ENCODE measurements at places on chromosomes 5 and 9. TPM values are rescaled to one million over a fixed set of nuclear protein-coding genes. Genes with fewer than 3 reads are reported as not detected.
A peak's percentile ranks its signal among the peaks of the same experiment; 100 is the strongest.

GRCh38 chr9:35357116-35357515, 132.8 kb upstream of the RUSC2 start:
- no peak overlapping the region for H3K4me3 ChIP-seq
- no peaks in the 10 kb centered on the region for H3K27me3 ChIP-seq
- no peak overlapping the region for H3K27ac ChIP-seq
- DNase-seq = no peak

- H3K27me3 ChIP-seq = peaks cover 2% of the 10 kb centered on the region
- H3K4me1 ChIP-seq = no peaks in the 10 kb centered on the region
- DNase-seq = no peak
- H3K36me3 ChIP-seq = no peaks in the 10 kb centered on the region
- no peak overlapping the region for H3K4me3 ChIP-seq
Measured at GRCh38 chr9:70679845-70680244, 265.4 kb upstream of the KLF9 start.

DNA sequence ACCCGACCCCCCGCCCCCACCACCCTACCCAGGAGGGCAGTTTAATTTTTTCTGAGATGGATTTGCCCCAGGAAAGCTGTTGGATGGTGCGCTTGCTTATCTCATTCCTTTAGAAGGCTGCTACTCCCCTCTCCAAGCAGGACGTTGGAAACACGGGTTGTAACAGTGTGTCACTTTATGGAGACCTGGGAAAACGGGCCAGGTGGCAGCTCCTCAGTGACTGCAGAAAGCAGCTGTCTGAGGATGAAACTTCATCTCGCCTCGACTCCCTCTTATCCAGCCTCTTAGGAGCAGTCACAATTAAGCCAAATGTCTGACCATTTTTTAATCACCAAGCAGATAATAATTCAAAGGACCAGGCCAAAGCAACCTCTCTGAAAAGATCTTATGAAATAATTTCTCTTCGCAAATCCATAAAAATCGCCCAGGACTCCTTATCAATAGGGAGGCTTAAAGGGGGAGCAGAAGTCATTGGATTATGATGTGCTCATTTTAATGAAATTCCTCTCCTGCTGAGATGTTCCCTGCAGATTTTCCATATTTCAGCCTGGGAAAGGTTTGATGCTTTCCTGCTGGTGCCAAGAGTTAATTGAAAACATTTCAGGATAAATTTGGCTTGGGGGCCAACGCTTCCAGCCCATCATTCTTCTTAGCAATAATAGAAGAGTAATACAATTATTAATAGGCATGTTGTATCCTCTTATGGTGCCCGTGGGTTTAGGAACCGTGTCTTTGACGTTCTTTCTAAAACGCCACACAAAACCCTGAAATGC, 26.0 kb downstream of the GAS1 start:
- no peak overlapping the region for H3K27ac ChIP-seq
- DNase-seq = no peak
- H3K36me3 ChIP-seq = no peaks in the 10 kb centered on the region
- H3K4me1 ChIP-seq = no peaks in the 10 kb centered on the region
- H3K4me3 ChIP-seq = no peak overlapping the region
- H3K27me3 ChIP-seq = peaks cover 21% of the 10 kb centered on the region

GRCh38 chr5:73201547-73202513, 28.8 kb downstream of the TMEM174 start:
- H3K4me3 ChIP-seq = no peak overlapping the region
- peak; percentile 81 for DNase-seq
- H3K27ac ChIP-seq = no peak overlapping the region
- H3K36me3 ChIP-seq = no peaks in the 10 kb centered on the region
- H3K4me1 ChIP-seq = peaks cover 3% of the 10 kb centered on the region

DNA sequence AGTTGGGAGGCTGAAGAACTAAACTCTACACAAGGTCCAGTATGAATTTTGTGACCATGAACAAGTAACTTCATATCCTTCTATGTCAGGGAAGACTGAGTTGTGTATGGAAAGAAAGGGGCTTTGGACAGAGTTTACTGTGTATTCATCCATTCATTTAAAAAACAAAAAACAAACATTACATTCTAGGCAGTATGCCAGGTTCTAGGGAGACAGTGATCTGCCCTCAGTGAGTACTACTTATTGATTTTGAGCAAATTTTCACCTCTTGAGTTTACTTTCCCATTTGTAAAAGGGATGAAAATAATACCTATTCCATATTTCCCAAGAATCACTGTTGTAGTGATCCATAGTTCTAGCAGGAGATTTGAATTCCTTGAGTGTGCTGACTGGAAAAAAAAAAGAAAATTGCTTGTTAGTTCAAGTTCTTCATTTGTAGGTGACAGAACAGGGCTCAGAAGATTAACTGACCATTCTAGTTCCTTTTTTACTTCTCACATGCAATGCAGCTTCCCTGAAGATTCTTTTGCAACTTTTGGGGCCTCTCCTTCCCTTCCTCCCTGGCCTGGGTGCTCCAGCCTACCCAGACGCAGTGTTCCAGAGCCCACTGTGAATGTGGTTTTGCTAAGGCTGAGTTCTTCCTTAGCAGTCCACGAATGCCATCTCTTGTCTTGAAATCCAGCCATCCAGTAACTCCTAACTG, 2.6 kb upstream of the GAPVD1 start:
- H3K4me3 ChIP-seq = no peak overlapping the region
- H3K27ac ChIP-seq = no peak overlapping the region
- H3K27me3 ChIP-seq = peaks cover 2% of the 10 kb centered on the region
- DNase-seq = no peak

GRCh38 chr5:173573126-173573960, 43.1 kb downstream of the BOD1 start:
- peaks cover 23% of the 10 kb centered on the region for H3K27me3 ChIP-seq
- no peak overlapping the region for H3K4me3 ChIP-seq
- H3K36me3 ChIP-seq = peaks cover 2% of the 10 kb centered on the region
- H3K4me1 ChIP-seq = no peaks in the 10 kb centered on the region
- H3K27ac ChIP-seq = no peak overlapping the region
- peak; percentile 74 for DNase-seq

DNA sequence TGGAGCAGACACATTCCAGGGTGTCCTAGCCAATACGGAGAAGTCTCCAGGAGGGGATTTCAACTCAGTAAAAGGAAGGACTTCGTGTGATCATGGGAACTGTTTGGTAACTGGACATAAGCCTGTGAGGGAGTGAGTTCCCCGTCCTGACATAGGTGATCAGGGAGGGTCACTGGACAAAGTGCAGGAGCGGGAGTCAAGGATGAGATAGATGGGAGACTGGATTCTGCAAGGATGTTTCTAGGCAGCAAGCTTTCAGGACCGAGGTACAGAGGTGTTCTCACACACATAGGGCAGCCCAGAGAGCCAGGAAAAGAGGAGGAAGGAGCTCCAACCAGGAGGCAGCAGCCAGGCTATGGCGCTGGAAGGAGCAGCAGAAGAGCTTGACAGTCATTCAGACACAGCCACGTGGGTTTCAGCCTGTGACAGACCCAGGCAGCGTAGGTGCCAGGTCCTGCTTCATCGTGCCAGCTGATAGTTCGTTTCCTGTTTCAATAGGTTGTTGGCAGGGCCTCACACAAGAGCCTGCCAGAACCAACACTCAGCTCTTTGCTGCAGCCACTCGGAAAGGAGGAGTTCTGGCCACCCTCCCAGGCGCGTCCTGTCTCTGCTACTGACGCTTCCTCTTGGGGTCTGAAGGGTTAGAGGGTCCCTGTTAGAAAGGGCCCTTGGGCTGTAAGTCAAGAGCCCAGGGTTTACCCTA, 84.1 kb downstream of the AMBP start:
- peak; percentile 24 for DNase-seq
- no peak overlapping the region for H3K4me3 ChIP-seq
- no peaks in the 10 kb centered on the region for H3K36me3 ChIP-seq
- no peaks in the 10 kb centered on the region for H3K27me3 ChIP-seq
- no peak overlapping the region for H3K27ac ChIP-seq

DNA sequence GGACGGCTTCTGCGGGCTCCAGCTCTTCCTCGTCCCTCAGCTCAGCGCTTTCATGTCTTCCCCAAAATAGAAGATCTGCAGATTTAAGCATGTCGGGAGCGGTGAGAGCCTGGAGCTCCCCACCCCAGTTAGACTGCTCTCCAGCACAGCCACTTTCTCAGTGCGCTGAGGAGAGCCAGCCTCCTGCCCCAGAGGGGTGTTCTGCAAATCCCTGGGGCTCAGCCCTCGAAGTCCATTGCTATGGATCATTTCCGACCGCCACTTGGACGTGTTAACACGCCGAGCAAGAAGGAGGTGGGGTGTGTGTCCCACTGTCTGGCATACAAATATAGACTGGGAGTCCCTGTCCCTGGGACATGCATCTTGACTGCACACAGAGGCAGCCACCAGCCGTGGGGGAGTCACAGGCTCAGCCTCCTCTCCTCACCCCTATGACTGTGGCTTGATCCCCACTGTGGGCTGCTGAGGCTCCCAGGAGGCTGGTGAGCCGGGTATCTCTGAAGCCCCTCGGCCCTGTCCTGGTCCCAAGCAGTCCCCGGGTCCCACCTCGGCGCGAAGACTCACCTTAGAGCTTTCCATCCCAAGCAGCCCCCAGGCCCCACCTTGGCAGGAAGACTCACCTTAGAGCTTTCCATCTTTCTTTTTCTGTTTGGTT, 30.0 kb upstream of the RNF130 start:
- H3K4me3 ChIP-seq = no peak overlapping the region
- no peaks in the 10 kb centered on the region for H3K4me1 ChIP-seq
- peaks cover 2% of the 10 kb centered on the region for H3K27me3 ChIP-seq
- no peak for DNase-seq
- no peaks in the 10 kb centered on the region for H3K36me3 ChIP-seq

DNA sequence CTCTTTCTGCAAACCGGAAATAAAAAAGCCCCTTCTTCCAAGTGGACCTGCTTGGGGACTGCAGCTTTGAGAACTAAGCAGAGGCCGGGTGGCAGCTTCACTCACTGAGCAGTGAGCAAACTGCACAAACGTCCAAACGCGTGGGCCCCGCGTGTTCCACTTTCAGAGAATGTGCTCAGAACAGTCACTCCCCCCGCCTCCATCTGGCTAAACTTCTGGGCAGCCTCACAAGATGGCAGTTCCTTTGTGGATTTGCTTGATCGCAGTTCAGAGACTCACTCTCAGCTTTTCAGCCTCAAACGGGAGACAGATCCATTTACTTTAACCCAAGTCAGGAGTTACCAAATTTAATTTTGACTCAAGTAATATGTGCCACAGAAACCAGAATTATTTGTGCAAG, 216.6 kb downstream of the TLE1 start:
- no peak for DNase-seq
- H3K4me1 ChIP-seq = no peaks in the 10 kb centered on the region
- H3K27me3 ChIP-seq = no peaks in the 10 kb centered on the region
- H3K4me3 ChIP-seq = no peak overlapping the region

- H3K36me3 ChIP-seq = no peaks in the 10 kb centered on the region
- H3K4me1 ChIP-seq = peaks cover 11% of the 10 kb centered on the region
- no peak for DNase-seq
- H3K4me3 ChIP-seq = no peak overlapping the region
- H3K27me3 ChIP-seq = no peaks in the 10 kb centered on the region
Measured at GRCh38 chr9:70581214-70581954, 166.9 kb upstream of the KLF9 start.

GRCh38 chr9:136832581-136832980, 9.7 kb upstream of the AJM1 start:
- H3K4me3 ChIP-seq = no peak overlapping the region
- no peaks in the 10 kb centered on the region for H3K27me3 ChIP-seq
- no peak overlapping the region for H3K27ac ChIP-seq

DNA sequence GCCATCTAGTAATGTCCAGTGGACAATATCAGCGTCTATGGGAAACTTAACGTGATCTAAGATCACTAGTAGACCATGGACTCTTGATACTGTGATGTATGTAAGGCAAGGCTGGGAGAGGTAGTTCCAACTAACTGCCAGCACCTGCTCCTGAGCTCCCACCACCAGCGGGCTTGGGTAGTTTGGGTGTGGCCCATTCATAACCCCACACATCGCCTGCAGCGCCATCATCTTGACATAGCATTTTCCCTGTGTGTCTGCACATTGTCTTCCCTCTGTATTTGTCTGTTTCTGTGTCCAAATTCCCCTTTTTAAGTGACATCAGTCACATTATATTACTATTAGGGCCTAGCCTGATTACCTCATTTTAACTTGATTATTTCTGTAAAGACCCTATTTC, 28.1 kb upstream of the GSN start:
- no peaks in the 10 kb centered on the region for H3K4me1 ChIP-seq
- H3K36me3 ChIP-seq = peaks cover 3% of the 10 kb centered on the region
- H3K4me3 ChIP-seq = no peak overlapping the region

DNA sequence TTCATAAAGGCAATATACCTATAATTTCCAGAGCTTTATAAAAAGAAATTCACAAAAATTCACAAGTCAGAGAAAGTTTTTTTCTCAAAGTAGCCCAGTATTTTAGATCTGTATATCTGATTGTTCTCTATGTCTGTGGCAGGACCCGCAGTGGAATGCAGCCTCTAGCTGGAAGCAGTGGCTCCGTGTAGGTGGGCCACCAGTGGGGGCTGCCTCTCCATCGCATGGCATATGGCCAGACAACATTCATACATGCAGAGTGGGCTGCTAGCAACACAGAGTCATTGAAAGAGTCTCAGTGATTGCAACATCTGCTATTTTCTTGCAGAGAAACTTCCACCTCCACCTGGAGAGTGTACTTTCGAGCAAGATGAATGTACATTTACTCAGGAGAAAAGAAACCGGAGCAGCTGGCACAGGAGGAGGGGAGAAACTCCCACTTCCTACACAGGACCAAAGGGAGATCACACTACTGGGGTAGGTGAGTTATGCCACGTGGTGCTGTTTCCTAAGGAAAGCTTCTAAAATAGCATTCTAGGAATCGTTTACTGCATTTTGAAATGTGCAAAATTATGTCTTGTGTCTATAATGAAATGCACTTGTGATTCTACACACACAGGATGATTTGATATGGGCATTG, 88.5 kb upstream of the SMC5 start:
- no peaks in the 10 kb centered on the region for H3K4me1 ChIP-seq
- no peaks in the 10 kb centered on the region for H3K27me3 ChIP-seq
- no peak overlapping the region for H3K27ac ChIP-seq

- no peak overlapping the region for H3K27ac ChIP-seq
- peaks cover 6% of the 10 kb centered on the region for H3K27me3 ChIP-seq
- H3K4me1 ChIP-seq = peaks cover 44% of the 10 kb centered on the region
- no peak for DNase-seq
- H3K4me3 ChIP-seq = no peak overlapping the region
Measured at GRCh38 chr9:124251605-124252378, 6.0 kb upstream of the NEK6 start.

DNA sequence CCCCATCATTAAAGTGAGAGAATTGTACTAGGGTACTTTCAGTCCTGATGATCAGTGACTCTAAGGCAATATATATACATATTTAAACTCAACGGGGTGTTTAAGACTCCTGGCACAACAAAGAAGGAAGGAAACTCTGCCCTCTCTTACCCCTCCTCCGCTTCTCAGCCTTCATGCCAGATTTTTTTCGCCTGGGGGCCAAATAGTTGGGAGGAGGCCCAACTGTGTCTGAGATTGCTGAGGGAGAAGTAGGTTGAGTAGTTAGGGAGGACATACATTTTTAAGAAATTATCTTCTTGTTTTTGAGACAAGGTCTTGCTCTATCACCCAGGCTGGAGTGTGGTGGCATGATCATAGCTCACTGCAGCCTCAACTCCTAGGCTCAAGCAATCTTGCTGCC, 127.7 kb upstream of the SHB start:
- H3K36me3 ChIP-seq = no peaks in the 10 kb centered on the region
- no peak for DNase-seq
- peaks cover 14% of the 10 kb centered on the region for H3K27me3 ChIP-seq
- H3K4me3 ChIP-seq = no peak overlapping the region
- H3K27ac ChIP-seq = no peak overlapping the region

NME5 gene
- total RNA-seq = not detected

GPR150 gene
- 0.50 TPM for total RNA-seq

CDX1 gene
- not detected for total RNA-seq

PCDHGA6 gene
- 0.10 TPM for total RNA-seq

SNCAIP gene
- not detected for total RNA-seq

MSX2 gene
- total RNA-seq = not detected

SLC6A19 gene
- total RNA-seq = not detected

BRIX1 gene
- 67.4 TPM for total RNA-seq
